Activated T-helper 17 cell treated with anti-CD3 and anti-CD28 coated beads, Interleukin-2, amount 50 U/mL, for 72 hours (primary cell): ENCODE measurements at places on chromosomes 1 and 21. TPM values are rescaled to one million over a fixed set of nuclear protein-coding genes. Genes with fewer than 3 reads are reported as not detected.

TFF1 gene
- total RNA-seq, result not detected

DNA sequence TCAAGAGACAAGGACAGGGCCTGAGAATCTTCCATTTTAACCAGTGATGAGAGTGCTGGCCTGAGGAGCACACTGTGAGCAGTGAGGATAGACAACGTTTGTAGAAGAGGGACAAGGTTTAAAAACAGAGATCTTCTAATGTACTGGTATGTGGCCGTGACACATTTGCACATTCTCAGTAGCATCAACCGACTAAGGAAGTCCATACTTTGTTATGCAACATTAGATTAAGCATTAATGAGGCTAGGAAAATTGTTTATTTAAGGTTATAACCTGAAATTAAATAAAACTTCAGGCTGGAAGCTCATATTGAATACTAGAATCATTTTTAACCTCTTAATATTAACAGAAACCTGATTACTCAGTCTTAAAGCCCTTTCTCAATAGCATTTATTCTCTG is 99.0 kb downstream of the SLC45A1 start:
- no peak for ATAC-seq

MROH7 gene
- 1.2 TPM for total RNA-seq

FASLG gene
- 2.7 TPM for total RNA-seq

SYF2 gene
- total RNA-seq, result 39.1 TPM

MCOLN2 gene
- 43.8 TPM for total RNA-seq

- ATAC-seq, result no peak
These were observed 356.3 kb upstream of the CAMK1G start for GRCh38 chr1:209227171-209227570.

DNA sequence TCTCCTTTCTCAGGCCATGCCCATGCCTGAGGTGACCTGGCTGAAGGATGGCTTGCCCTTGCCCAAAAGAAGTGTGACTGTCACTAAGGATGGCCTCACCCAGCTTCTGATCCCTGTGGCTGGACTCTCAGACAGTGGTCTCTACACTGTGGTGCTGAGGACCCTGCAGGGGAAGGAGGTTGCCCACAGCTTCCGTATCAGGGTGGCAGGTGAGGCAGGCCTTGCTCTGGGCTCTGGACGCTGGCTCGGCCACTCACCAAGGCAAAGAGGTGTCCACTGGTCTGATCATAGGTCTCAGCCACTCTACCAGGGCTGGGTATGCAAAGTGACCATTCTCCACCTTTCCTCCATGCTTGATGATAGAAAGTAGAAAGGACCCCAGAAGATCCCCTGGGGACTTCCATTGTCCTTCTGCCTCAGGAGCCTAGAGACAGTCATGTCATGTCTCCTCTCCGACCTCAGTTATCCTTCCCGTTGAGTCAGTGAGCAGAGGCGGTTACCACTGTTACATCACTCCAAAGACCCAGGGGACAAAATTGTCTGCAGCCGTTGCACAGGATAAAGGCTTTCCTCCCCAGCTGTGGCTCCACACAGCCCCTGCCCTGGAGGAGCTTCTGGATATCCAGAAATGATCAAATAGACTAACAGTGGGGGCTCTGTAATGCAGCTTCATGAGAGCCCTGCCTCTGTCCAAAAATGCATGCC is 34.2 kb downstream of the IGFN1 start:
- no peak for ATAC-seq

GRCh38 chr1:207362962-207363860 is 41.7 kb downstream of the CD55 start:
- peak; percentile 90 for ATAC-seq

DNA sequence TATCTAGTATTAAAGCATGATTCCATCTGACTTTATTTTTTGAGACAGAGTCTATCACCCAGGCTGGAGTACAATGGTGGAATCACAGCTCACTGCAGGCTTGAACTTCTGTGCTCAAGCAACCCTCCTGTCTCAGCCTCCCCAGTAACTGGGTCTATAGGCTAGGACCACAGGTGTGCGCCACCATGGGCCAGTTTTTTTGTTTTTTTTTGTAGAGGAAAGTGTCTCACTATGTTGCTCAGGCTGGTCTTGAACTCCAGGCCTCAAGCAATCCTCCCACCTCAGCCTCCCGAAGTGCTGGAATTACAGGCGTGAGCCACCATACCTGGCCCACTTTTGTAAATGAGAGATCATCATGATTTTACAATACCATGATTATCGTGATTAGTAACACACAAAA is 9.2 kb downstream of the PPP1R15B start:
- ATAC-seq, result no peak

FAM72D gene
- 11.0 TPM for total RNA-seq

CELA2A gene
- not detected for total RNA-seq

DNA sequence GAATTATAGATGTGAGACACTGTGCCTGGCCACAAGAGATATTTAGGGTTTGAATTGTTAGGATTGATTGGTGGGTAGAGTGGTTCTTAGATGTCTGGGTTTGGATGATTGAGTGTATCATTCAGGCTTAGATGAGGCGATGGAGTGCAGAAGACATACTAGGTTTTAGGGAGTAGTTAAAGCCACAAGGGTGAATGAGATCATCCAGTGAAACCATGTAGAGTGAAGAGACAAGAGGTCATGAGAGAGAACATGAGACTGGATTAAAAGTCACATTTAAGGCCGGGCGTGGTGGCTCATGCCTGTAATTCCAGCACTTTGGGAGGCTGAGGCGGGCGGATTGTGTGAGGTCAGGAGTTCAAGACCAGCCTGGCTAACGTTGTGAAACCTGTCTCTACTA is 37.2 kb downstream of the ZFYVE9 start:
- peak; percentile 52 for ATAC-seq

GRCh38 chr1:164360265-164360664 is 198.7 kb upstream of the PBX1 start:
- ATAC-seq, result no peak

GRCh38 chr1:174167265-174167803 is 8.0 kb downstream of the RABGAP1L start:
- peak; percentile 66 for ATAC-seq

GRCh38 chr1:95730986-95731385 is 497.0 kb downstream of the RWDD3 start:
- ATAC-seq, result no peak

CELA3A gene
- not detected for total RNA-seq

GRCh38 chr1:25875856-25876692 is 566 bp upstream of the PAQR7 start:
- peak; percentile 34 for ATAC-seq

DNA sequence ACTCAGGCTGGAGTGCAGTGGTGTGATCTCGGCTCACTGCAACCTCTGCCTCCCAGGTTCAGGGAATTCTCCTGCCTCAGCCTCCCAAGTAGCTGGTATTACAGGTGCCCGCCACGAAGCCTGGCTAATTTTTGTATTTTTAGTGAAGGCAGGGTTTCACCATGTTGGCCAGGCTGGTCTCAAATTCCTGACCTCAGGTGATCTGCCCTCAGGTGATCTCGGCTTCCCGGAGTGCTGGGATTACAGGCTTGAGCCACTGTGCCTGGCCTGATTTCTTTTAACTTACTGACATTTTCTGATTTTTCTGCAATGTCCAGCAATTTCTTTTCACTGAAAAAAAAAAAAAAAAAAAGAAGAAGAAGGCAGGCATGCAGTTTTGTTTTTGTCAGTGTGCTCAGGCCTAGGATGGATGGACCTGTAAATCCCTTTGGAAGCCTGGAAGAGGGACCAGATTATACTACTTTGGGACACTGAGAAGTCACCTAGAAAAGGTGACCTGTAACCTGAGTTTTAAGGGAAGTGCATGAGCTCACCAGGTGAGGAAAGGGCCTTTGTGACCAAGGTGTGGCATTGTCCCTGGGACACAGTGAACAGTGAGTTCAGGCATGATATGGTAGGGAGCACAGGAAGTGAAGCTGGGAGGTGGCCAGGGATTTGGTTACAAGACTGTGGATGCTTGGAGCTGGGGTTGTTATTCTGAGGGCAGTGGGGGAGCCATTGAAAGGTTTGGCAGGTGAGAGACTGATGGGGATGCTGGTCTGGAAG is 2.7 kb upstream of the TMEM61 start:
- no peak for ATAC-seq
